Pancreas (tissue), 10 donors: ENCODE measurements at places on chromosomes 6 and 20. TPM values are rescaled to one million over a fixed set of nuclear protein-coding genes. Genes with fewer than 3 reads are reported as not detected.

DNA sequence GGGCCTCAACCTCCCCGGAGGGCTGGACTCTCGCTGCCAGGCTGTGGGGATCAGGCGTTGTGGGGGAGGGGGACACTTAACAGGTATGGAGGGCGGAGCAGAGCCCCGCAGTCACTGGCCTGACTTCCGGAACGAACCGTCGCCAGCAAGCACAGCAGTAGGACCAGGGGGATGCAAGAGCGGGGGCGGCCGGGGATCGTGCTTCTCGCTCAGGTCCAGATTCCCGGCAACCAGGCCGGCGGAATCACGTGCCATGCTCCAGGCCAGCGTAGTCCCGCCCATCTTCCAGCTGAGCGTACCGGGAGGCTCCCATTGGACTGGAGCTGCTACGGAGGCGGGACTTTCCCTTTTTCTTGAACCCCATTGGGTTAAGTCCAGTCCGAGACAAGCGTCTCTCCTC is 10.0 kb upstream of the POU5F1 start:
- DNase-seq = peak; percentile 37

DNA sequence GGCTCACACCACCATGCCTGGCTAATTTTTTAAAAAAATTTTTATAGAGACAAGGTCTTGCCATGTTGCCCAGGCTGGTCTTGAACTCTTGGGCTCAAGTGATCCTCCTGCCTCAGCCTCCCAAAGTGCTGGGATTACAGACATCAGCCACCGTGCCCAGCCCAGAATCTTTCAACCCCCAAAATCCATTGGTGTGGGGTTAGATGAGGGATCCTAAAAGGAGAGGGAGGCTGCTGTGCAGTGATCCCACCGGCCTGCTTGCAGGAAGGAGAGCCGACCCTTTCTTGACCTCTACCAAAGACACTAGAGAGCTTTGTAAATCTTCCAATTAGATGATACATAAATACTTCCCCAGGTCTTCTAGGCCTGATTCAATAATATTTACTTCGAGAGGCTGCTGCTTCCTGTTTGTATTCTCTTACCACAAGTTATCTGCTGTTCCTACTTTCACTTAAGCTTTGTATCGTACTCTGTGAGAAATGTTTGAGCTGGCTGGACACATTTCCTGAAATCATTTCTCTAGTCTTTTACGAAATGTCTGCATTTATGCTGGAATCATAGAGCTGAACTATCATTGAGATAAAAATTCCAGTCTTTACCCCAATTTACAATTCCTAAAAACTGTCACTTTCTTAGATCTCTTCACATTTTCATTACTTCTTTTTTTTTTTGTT is 49.3 kb upstream of the IER3 start:
- DNase-seq = no peak

DNA sequence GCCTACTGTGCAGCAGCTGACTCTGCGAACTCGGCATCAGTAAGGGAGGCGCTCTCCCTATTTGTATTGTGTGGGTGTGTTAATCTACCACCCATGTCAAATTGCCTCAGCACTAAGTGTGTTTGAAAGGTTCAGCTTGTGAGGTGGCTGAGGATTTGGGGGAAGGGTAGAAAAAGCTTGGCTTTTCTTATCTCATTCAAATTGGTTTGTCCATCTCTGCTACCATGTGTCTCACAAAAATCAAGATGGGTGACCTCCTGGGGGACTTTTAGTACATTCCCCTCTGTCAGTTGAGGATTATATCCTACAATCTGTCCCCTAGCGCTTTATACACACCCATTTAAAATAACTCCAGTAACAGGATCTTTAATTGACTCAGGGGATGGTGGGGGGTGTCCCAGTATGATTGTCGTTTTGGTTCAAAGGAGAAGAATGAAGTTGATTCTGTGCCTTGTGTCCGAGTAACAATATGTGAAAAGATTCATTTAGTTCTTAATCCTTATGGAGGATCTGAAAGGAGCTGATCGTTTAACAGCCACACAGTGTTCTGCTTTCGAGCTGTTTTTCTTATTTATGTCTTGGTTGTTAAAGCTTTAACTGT is 609.6 kb downstream of the PKHD1 start:
- DNase-seq = no peak

- no peak for DNase-seq
Observed at GRCh38 chr6:11654876-11655275, 117.3 kb downstream of the TMEM170B start.

GRCh38 chr6:148448369-148449012 is 105.9 kb downstream of the SASH1 start:
- no peak for DNase-seq

DNA sequence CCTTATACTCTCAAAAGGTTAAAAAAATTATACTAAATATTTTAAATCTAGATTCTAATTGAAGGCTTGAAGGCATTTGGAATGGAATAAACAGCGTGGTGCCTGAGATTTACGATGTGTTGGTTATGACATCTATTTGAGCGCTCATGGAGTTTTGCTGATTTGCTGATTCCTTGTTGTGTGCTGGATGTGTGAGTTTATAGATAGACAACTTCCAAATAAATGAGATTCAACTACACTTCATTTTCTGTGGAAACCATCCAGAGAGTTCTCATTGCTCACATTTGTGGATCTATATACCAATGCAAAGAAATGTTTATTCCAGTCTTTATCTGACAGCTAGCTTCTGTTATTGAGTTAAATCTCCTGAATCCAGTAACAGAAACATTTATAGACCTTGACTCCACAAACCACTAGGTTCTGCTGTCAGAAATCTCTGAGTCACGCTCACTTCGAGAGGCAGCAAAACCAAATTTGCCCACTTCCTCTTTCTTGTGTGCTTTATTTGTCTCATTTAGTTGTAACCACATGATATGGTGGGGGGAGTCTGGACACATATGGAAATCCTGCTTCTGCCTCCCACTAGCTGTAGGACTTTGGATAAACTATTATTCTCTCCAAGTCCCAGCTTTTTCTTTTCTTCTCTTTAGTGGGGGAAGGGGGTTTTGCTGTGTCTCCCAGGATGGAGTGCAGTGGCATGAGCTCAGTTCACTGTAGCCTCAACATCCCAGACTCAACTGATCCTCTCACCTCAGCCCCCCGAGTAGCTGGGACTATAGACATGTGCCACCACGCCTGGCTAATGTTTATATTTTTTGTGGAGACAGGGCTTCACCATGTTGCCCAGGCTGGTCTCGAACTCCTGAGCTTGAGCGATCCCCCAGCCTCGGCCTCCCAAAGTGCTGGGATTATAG is 54.5 kb downstream of the IPCEF1 start:
- no peak for DNase-seq

DNA sequence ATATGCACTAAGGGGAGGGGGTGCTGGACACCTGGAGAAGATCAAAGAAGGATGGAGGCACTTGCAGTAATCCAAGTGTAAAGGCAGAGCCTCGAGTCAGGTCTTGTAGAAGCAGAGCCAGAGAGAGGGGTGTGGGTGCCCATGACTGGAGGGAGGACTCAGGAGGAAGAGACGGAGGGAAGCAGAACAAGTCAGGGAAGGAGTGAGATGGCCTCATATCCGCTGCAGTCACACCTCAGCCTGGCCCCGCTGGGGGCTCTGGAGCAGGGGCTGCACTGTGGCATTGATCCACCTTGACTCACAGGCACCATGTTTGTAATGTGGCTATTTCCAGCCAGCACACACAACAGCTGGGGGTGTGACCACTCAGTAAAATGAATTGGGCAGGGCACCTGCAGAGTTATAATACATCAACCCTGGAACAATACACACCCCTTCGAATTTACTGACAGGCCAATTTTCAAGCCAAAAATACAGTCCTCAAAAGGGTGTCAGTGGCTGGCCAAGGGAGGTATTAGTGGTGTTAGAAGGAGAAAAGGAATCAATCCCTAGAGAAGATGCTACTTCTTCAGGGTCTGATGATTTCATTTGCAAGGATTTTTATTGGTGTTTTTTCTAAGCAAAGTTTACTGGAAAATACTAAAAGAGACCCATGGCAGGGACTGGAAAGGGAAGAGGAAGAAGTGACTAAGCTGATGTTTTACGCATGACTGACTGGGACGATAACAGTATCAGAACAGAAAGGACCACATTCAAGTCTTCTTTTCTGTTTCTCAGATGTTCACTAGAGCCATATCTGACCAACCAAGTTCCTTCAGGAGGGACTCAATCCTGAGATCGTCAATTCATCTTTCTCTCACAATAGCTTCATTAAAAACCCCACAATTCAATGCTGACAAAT is 18.9 kb upstream of the NXT1 start:
- no peak for DNase-seq

DNA sequence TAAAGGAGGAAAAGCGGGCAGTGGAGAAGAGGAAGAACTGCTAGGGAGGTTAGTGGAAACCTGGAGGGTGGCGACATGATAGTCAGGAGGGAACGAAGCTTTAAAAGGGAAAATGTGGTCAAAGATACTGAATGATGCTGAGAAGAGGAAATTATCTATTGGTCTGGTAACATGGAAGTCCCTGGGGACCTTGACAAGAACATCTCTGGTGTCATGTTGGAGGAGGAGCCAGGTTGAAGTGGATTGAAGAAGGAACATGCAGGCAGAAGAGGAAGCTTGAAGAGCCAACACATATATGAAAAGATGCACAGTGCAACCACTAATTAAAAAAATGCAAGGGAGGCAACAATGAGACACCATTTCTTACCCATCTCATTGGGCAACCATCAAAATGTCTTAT is 251.9 kb upstream of the RNF24 start:
- DNase-seq = no peak

Gene GLP1R
- total RNA-seq = 8.9 TPM

Gene OTOR
- not detected for total RNA-seq

Gene DZANK1
- total RNA-seq = 0.98 TPM

Gene ORC3
- total RNA-seq = 7.6 TPM

Gene HTR1E
- not detected for total RNA-seq

Gene ABHD16B
- not detected for total RNA-seq

Gene TRIM10
- total RNA-seq = not detected
